ENCODE measurements at places on chromosomes 11 and 22.
A peak's percentile ranks its signal among the peaks of the same experiment; 100 is the strongest.

DNA sequence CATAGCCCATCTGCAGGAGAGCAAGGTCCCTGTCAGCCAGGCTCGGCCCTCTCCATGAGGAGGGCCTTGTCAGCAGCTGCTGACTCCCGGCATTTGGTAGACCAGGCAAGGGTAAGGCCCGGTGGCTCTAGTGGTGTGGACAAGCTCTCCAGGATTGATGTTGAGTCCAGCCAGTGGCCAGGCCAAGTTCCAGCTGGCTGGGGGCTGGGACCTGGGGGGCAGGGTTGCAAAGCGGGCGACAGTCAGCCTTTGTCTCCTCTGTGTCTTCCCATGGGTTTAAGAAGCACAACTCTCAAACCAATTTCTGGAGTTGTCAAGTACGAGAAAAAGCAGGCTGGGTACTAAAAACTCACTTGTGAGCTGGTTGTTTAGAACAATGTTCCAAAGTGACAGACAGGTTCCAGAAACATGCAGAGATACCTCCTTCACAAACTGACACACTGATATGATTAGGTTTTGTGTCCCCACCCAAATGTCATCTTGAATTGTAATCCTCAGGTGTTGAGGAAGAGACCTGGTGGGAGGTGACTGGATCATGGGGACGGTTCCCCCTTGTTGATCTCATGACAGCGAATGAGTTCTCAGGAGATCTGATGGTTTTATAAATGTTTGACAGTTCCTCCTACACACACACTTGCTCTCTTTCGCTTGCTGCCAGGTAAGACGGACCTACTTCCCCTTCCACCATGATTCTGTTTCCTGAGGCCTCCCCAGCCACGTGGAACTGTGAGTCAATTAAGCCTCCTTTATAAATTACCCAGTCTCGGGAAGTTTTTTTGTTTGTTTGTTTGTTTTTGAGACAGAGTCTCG, 52.3 kb upstream of the SERPIND1 start:
- no peak for DNase-seq

- peak; percentile 79 for DNase-seq
Measured at GRCh38 chr11:58770627-58771457, 39.1 kb upstream of the GLYAT start.

DNA sequence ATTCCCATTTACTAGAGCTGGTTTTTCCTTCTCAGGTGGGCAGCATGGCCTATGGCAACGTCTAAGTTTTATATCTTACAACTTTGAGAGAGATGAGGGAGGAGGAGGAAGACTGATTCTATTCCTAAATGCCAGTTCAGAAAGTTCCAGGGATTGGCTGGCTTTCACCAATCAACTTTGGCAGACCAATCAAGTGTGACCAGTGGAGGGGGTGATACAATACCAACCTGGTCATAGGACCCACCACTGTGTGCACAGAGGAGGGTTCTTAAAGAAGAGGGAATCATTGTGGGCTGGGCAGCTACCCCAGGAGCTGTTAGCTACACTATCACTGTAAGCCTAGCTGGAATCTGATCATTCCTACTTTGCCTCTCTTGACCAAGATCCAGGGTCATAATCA, 8.1 kb downstream of the DIXDC1 start:
- no peak for DNase-seq

DNA sequence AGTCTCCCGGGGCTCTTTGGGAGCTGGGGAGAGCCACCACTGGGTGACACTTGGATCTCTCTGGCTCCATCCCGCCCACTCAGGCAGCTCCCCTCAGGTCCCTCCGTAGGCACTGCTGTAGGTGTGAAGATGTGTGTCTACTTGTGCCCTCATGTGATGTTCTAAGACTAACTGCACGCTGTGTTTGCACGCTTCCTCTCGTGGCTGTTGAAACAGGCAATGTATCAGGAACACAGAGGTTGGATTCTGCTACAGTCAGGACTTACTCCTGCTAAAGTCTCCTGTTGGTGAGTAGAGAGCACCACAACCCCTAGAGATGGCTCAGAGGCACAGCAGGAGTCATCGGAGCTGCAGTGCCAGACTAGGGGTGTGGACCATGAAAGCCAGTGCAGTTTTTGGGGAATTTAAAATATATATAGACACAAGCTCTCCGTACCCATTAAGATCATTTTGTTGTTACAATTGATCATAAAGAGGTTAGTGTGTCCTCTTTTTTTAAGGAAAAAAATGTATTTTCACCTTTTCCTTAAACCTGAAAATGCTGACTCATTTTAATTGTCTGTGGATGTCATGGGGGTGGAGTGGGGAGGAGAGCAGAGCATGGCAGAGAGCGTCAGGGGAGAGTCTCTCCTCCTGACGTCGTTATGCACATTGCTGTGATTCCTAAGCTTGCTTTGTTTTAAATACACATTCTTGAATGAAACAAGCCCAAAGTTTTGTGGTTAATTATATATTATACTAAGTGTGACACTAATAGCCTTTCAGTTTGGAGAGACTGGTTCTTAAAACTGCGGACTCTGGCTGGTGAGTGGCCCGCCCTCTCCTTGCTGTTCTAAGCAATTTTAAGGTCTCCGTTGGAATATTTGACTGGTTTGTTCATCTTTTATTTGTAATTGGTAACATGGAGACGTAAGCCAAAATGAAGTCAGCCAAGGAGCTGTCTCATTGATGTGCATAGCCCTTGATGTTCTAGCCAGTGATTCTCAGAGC, 16.2 kb upstream of the CTTN start:
- no peak for DNase-seq

DNA sequence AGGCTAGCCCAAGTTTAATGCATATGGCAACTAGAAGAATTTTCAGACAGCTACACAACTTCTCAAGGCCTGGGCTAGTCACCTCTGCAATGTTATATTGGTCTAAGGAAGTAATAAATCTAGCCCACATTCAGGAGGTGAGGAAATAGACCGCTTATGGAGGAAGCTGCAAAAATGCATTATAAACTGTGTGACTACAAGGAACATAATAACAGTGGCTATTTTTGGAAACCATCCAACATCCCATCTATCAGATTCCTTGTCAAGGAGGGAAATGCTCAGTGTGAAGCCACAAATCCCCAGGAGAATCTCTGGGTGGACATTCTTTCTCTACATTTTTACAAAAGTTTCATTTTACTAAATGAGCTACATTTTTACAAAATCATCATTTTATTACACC, 76.1 kb downstream of the BBOX1 start:
- DNase-seq = no peak

GRCh38 chr11:61828629-61829407, 718 bp downstream of the FADS2 start:
- DNase-seq = no peak

DNA sequence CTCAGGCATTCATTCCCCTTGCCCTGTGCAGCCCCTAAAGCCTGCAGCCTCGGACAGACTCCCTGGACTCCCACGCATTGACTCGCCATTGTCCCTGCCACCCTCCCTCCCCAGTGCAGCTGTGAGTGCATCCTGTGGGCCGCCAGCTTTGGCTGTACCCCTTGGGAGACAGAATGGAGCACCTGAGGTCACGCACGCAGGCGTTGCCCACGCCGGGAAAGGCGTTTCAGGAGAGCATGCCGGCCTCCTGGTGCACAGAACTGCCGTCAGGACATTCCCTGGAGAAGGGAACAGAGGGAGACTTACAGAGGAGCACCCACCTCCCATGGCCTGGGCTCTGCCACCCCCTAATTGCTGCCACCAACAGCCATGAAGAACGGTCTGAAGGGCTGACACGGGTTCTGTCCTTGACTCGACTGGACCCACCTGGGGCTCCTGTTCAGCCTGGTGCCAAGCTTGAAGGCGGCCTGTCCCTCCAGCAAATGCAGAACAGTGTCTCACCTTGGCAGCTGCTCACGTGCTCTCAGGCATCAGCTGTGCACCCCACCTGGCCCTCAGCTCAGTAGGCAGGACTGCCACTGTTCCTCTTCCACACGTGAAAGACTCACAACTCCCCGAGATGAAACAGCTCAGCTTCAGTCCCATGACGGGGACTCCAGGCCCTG, 503.8 kb downstream of the BRD1 start:
- DNase-seq = no peak

DNA sequence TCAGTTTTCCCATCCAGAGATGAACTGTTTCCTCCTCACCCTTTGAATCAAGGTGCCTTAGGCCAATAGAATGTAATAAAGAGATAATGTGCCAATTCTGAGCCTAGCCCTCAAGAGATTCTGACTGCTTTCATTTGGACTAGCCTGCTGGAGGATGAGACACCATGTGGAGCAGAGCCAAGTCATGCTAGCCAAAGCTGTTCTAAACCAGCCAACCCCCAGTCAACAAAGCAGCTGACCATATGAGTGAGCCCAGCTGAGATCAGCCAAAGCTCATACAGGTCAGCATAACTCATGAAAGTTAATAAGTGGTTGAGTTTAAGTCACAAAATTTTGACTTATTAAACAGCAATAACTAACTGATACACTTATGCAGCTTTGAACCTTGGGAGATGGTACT, 66.7 kb upstream of the DBX1 start:
- DNase-seq = no peak

- no peak for DNase-seq
Measured at GRCh38 chr11:86947541-86947940, 7.7 kb downstream of the FZD4 start.

DNA sequence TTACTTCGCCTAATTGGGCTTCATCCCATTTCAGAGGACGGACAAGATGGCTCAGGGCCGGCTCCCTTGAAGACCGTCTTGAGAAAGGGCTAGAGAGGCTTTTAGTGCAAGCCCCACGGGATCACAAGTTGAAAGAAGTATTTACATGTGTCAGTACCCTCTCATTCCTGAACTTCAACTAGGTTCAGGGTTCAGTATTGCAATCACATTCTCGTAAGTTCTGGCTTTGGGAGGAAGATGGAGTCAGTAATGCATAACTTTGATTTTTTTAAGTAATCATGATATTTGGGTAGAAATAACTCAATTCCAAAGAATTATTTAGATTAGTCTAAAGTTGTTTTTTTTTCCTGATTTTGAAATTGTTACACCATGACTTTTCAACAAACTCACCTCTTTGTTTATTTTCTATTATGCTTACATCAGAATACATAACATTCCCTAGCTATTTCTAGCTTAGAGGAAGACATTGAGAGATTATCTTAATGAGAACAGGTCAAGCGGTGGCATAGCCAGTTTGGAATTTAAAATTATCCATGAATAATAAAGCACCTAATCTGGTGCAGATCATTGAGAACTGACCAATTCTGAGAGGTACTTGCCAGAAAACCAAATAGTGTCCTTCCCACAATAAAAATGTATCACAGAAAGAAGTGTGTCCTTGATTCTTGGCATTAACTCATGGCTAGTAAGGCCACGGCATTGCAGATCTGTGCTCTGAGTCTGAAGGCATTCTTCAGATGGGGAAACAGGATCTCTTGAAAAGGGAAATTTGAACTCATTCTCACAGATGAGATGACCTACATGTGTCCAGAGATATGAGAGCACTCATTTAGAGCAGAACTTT, 92.1 kb upstream of the BLID start:
- DNase-seq = no peak

GRCh38 chr22:46918197-46918596, 155.7 kb downstream of the TBC1D22A start:
- DNase-seq = no peak

GRCh38 chr11:21364866-21365624, 695.7 kb downstream of the NELL1 start:
- no peak for DNase-seq

DNA sequence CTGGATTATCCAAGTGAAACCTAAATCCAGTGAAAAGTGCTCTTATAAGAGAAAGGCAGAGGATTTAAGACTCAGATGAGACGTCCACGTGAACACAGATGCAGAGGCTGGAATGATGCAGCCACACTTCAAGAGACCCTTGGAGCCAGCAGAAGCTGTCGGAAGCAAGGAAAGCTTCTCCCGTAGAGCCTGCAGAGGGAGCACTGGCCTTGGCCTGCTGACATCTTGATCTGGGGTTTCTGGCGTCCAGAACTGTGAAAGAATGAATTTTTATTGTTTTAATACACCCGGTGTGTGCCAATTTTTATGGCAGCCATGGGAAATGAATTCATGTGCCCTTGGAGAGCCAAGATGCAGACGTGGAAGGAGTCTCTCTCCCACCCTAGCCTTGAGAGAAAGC, 407.0 kb upstream of the B3GAT1 start:
- DNase-seq = no peak

DNA sequence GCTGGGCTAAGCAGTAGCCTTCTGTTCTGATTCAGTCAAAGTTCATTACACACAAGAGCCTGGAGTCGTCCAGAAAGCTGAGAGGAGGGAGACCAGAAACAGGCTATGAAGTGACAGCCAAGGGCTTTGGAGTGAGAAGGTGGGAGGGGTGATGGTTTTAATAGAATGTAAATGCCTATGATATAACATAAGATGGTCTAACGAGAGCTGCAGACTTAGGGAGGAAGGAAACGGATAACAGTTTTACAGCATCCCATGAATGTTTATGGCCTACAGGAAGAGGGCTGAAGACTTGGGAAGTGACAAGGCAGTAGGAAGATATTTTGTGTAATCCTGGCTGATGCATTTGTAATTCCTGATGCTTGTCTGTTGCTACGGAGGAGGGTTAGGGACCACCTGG, 62.0 kb downstream of the DHCR7 start:
- no peak for DNase-seq

- DNase-seq = no peak
Measured at GRCh38 chr11:118427707-118428106, 8.6 kb upstream of the KMT2A start.

GRCh38 chr22:42720263-42721044, at the start of gene A4GALT:
TSS of gene A4GALT (minus strand) at chr22:42720870. CDS start at chr22:42693951, 26,919 bp downstream.
- peak; percentile 13 for DNase-seq

- DNase-seq = no peak
Measured at GRCh38 chr11:84855508-84856245, 771.5 kb downstream of the DLG2 start.

DNA sequence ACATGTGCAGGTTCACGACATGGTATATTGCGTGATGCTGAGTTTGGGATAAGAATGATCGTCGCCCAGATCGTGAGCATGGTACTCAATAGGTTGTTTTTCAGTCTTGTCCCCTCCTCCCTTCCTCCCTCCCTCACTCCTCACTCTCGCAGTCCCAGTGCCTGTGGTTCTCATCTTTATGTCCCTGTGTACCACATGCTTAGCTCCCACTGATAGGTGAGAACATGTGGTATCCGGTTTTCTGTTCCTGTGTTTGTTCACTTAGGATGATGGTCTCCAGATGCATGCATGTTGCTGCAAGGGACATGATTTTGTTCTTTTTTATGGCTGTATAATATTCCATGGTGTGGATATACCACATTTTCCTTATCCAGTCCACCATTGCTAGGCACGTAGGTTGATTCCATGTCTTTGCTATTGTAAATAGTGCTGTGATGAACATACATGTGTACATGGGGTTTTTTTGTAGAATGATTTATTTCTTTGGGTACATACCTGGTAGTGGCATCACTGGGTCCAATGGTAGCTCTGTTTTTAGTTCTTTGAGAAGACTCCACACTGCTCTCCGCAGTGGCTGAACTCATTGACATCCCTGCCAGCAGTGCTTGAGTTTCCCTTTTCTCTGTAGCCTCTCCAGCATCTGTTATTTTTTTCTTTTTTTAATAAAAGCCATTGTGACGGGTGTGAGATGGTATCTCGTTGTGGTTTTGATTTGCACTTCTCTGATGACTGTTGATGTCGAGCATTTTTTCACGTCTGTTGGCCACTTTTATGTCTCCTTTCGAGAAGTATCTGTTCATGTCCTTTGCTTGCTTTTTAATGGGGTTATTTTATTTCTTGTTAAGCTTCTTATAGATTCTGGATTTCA, 16.4 kb downstream of the ZBED4 start:
- DNase-seq = no peak

All from RWPE1 (cell line).